GM23338 (cell line): ENCODE measurements at places on chromosomes 2 and 18. TPM values are rescaled to one million over a fixed set of nuclear protein-coding genes. Genes with fewer than 3 reads are reported as not detected.

GRCh38 chr18:57787068-57787685, 15.9 kb downstream of the ATP8B1 start:
- no peak for DNase-seq

DNA sequence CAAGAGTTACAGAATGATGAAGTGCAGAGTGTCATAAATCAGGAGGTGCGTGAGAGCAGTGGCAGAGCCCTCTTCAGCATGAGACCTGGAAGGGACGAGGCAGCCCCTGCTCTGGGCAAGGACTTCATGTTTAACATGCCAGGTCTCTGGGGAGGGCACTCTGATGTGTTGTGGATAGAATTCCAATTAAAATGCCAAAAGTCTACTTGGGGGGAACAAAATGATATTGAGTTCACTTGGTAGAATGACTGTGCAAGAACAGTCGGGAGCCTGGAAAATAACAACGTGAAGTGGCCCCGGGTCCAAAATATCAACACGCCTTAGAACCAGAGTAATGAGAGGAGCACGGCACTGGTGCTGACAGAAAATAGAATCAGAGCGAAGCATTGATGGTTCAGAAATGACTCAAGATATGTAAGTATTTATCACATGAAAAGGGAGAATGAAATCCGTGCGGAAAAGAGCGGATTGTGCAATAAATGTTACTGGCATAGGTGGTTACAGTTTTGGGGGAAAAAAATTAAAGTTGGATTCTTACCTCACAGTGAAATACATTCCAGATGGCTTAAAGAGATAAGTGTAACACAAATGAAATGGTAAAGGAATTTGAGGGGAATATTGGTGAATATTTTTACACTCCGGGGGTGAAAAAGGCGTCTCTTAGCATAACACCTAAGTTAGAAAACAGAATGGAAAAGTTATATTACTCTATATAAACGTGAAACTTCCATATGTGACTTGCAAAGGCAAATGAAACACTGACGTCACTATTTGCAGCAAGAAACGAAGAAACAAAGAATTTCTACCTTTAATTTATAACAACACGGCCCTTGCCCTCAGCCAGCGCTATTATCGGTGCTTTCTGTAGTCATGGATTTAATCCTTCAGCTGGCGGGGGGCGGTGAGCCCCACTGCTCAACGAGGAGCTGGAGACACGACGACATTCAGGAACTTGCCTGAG, 159.4 kb upstream of the TWIST2 start:
- DNase-seq: no peak

GRCh38 chr2:113034016-113034415, 18.7 kb downstream of the IL36B start:
- DNase-seq: no peak

DNA sequence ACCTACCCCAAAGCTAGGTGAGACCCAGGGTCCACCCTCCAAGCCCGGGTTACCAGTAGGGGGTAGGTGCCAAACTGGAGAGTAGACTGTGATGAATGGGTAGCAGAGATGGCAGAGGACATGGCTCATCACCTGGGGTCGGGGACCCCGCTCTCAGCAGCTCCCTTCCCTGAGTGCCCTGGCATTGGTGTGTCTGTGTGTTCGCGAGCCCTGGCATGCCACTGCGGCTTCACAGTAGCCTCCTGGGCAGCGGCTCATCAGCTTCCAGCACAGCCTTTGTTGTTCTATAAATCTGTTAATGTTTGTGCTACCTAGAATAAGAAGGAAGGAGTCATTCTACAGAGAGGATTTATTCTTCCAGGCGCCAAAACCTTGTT, 62.6 kb upstream of the ALPP start:
- no peak for DNase-seq

- DNase-seq: no peak
Measured at GRCh38 chr2:121098556-121098955, 186.4 kb downstream of the TFCP2L1 start.

GRCh38 chr2:64203858-64204632, 59.8 kb upstream of the PELI1 start:
- DNase-seq: peak; percentile 28

DNA sequence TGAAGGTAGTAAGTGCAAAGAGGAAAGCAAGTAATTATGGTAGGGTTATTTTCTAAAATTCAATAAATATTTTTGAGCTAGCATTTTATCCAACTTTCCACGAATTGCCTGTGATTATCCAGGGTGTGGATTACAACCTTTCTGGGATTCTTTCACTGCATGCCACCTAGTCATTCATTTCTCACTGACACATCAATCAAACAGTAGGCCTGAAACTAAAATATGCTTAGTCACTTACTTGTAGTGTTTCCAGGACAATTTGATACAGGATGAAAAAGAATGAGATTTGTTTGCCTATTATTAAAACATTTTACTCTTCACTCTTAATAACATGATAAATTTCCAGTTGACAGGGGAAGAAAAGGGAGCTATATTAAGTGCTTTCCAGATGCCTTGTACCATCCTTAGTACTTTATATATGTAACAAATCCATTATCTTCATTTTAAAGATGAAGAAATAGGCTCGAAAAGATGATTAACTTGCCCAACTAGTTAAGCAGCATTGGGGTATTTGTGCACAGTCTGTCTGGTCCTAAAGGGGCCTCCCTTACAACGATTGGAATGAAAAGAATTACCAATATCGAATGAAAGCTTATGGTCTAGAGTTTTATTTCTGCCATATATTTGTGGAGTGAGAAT, 70.4 kb downstream of the KCTD1 start:
- DNase-seq: no peak

DNA sequence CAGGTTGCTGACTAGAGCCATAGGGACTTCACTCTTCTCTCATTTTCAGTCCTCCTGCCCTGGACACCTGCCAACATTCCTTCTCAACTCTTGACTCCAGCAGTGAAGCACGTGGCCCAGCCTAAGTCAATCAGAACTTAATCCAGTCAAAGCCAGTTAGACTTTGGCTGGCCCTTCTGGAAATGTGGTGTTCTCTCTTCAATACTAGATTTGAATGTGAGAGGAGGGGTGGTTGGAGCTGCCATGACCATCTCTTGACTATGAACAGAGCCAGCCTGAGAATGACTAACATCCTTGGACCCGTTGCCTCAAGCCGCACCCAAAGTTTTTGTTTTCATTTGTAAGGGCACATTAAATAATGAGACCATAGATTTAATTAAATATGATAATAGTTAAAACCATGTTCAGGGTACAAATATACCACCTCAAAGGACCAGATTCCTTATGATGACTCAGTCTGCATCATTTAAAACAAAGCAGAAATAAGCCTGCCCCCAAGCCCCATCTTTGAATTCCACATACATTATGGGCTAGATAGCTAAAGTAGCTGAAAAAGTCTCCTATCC, 49.7 kb upstream of the RASGRP3 start:
- no peak for DNase-seq

GRCh38 chr2:27083410-27084296, 2.9 kb upstream of the KHK start:
- no peak for DNase-seq

DNA sequence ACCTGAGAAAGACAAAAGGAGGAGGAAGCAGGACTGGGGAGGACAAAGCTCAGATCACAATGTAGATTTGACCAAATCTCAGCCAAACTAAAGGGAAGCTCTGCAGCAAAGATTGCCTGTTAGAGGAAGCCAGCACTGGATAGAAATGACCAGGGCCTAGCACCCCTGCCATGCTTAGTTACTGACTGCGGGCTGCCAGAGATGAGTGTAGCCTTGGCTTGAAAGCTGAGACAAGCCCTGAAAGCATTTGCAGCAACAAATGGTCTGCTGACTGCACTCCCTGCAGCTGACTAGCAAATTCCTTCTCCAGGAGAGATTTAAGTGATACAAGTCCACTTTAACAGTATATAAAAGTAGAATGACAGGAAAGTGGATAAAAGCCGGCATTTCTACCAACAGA, 140.9 kb upstream of the CRIM1 start:
- peak; percentile 24 for DNase-seq

GRCh38 chr2:237786936-237787335, 11.6 kb upstream of the RBM44 start:
- DNase-seq: no peak

DNA sequence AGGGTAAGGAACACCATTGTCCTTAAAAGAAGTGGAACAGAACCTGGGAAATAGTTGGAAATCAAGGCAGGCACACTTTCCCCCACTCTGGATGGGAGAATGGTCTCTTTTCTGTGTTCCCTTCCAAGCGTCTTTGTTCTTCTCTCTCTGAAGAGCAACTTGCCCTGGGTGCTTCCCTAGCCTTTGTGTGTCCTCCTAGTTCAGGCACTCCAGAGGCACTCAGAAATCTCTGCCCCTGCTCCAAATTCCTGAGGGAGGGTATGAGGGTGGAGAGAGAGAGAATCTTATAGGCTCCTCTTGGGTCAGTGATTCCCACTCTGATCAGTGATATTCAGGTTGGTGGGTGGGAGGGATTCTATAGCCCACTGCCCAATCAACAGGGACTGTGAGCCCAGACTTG, 8.8 kb upstream of the SIX2 start:
- peak; percentile 27 for DNase-seq

- no peak for DNase-seq
Measured at GRCh38 chr18:56175330-56176001, 462.9 kb downstream of the TXNL1 start.

- DNase-seq: no peak
Measured at GRCh38 chr2:138512672-138513071, 11.1 kb downstream of the SPOPL start.

DNA sequence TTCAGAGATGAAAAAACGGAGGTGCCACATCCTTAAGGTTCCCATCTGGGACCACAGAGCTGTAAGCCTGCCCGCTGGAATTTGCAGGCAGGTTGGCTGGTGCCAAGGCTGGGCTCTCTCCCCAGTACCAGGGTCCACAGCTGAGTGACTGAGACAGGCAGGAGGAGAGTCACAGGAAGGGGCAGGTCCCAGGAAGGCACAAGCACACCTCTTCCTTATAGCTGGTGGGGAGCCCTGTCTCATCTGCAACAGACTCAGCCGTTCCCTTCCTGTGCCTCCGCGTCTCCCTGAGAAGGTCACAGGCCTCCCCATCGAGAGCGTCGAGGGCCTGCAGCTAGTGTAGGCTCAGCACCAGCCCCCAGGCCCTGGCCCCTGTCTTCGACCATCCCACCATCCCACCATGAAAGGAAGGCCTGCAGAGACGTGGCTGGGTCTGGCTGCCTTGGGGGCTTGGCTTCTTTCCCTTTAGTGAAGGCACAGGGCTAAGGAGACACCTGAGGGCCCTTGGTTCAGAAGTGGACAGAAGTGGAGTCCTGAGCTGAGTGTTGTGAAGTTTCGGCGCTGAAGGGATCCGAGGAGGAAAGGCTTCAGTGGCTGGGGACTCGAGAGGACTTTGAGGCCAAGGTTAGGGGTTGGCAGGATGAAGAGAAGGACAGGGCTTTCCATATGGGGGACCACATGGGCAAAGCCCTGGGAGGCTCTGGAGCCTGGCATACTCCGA, 26.8 kb downstream of the GLI2 start:
- DNase-seq: no peak

DNA sequence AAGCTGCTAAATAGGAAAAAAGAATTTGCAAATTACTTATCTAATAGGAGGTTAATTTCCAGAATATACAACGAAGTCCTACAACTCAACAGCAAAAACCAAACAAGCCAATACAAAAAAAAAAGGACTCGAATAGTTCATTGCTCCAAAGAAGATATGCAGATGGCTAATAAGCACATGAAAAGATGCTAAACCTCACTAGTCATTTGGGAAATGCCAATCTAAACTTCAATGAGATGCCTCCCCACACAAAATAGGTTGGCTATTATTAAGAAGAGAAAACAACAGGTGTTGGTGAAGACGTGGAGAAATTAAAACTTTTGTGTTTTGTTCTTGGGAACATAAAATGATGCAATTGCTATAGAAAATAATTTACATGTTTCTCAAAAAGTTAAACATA, 1634.4 kb upstream of the DDX18 start:
- peak; percentile 45 for DNase-seq

- DNase-seq: no peak
Measured at GRCh38 chr2:84458551-84459017, 496 bp downstream of the SUCLG1 start.

DNA sequence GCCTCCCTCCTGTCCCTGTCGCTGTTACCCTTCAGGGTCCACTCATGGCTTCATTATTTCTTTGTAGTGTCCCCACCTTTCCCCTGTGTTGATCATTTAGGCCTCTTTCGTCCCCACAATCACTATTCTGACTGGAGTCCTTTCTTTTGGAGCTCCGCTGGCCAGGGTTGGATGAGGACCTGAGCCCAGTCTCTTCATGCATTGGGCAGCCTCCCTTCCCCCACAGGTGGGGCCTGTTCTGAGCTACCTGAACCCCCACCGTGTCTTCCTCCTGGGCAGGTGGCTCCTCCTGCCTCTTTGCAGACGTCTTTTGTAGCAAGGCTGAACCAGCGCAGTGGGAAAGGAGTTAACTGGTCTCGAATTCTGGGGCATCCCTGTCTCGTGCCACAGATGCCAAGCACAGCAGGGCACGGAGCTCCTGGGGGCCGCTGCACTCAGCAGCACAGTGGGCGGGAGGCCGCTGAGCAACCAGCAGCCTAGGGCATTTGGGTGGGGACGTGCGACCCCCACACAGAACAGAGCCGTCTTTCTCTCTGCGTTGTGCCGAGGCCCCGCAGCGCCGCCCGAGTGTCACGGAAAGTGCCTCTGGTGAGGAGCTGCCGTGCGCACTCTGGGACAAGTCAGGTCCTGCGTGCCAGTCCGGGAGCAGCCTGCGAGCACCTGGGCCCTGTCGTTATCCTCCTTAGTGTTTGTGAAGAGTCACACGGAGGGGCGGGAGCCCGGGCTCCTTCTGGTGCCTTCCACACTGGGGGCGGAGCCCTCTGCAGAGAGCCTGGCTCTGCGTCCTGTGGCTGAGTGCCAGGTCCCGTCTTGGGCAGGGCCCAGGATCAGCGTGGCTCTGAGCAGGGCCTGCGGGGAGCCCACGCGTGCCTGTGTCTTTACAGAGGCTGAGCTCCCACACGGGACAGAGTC, 130.1 kb downstream of the NFATC1 start:
- no peak for DNase-seq

DNA sequence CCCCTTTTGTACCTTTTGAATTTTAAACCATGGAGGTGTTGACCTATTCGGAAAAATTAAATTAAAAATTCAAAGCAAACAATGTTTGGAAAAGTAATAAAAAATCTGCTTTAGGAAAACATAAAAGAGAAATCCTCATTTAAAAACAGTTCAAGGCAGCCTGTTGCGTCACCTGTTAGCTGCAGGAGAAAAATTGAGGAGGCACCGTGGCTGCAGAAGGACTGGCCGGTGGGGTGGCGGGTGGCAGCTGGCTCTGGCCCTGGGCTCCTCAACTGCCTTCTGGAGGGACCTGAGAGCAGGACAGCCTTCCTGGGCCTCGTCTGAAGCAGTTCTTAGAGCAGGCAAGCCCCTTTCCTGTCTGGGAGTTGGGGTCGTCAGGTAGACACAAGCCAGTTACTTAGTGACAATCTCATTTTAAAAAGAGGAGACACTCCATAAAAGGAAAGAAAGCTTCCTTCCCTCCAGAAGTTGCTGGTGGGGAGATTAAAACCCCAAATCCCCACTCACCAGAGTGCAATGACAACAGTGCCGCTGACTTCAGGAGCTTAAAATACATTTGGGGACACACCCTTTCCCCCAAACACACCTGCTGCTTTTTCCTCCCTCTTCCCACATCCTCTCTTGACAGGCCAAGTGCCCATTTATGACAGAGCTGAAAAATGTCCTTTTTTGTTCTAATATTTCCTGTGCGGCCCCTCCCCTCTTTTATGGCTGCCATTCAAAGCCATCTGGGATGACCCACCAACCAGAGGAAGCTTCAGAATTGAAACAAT, 9.7 kb downstream of the ZBTB7C start:
- no peak for DNase-seq

APCDD1 gene
- total RNA-seq: 0.97 and 1.0 TPM in 2 replicates

CD8A gene
- 0.24 and 0.54 TPM in 2 replicates for total RNA-seq

SATB2 gene
- total RNA-seq: 5.7 and 6.0 TPM in 2 replicates

XDH gene
- 0.58 and 0.87 TPM in 2 replicates for total RNA-seq

NPHP1 gene
- total RNA-seq: 1.2 and 4.6 TPM in 2 replicates

SPAG16 gene
- 19.7 and 20.2 TPM in 2 replicates for total RNA-seq

SPP2 gene
- total RNA-seq: not detected in 2 replicates
